ENCODE measurements at places on chromosomes 1 and 21.

- no peak for DNase-seq
Observed at GRCh38 chr1:5966543-5967205, 25.6 kb downstream of the NPHP4 start.

GRCh38 chr1:51518586-51519047 lies 449 bp downstream of the EPS15 start:
- DNase-seq = peak; percentile 3

GRCh38 chr21:36073181-36073580 lies 3.4 kb downstream of the CBR1 start:
- no peak for DNase-seq

- no peak for DNase-seq
Observed at GRCh38 chr1:113605146-113605545, 154.1 kb downstream of the PHTF1 start.

- no peak for DNase-seq
Observed at GRCh38 chr1:152621993-152622392, 910 bp downstream of the LCE3A start.

DNA sequence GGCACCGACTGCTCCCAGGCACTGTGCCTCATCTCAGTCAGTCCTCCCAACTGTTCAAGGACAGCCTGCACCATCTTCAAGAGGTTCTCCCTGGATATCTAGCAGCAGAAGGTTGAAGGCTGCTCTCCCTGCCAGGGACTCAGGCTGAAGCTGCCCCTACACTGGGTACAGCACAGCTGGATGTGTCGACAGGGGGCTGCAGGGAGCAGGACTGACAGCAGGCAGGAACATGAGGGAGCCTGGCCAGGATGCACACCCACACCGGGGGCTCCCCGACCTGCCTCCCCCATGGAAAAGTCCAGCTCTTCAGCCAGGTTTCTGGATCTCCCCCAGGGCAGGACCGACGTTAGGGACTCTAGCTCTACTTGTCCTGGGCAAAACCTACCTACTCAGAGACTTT lies 20.5 kb downstream of the SETD4 start:
- no peak for DNase-seq

DNA sequence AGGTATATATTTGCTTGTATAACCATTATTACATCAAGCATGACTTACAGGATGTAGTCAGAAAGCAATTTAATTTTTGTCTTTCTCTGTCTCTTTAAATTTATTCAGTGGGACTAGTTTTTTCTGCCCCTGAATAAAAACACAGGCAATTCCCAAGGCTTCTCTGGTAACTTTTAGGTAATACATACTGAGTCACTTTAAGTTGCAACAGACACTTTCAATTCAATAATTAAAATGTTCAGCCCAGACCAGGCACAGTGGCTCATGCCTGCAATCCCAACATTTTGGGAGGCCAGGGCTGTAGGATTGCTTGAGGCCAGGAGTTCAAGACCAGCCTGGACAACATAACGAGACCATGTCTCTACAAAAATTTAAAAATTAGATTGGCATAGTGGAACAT lies 12.3 kb downstream of the SLC44A3 start:
- DNase-seq = no peak

DNA sequence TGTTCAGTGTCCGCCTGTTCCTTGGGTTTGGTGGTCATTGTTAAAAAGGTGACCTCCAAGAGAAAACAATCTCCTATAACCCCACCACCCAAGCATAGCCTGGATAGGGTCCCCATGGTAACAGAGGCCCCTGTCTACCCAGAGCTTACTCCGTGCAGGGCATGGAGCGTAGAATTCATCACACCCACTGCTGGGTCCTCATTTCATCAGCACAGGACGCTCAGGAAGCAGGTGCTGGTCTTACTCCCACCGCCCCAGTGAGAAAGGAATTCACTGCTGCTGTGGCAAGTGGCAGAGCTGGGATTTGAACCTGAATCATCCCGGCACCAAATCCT lies 37.0 kb downstream of the ARHGEF10L start:
- no peak for DNase-seq

DNA sequence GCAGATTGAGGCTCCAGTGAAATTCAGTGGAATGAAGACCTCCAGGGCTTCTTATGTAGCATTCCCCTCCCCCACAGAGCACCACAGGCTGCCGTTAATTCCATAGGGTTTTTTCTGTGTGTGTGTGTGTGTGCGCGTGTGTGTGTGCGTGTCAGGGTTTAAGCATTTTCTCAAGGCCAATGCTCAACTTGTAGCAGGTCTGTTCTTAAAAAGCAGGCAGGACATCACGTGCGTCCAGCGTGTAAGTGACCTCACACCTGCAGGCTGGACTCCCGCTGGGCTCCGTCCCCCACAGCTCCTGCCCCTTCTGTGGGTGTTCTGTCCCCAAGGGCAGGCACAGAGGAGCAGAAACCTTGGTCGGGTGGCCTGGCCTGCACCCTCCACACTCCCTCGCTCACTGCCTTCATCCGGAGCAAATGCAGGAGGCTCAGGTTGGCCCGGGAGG lies 5.3 kb downstream of the PRDM16 start:
- no peak for DNase-seq

DNA sequence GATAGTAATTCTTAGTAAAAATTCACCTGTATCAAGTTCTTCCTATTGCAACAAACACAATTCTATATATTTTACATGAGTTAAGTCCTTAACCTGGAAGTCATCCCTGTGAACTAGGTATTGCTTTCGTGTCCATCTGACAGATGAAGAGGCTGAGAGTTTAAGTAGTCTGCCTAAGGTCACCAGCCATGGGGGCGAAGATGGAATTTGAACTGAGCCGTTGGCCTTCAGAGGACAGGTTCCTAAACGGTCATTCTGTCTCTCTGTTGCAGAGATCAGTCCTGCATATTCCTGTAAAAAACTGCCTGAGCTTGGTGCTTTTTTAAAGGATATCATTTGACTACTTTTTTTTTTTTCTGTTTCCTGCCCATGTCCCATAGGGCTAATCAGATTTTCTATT lies 10.2 kb upstream of the POFUT2 start:
- DNase-seq = no peak

DNA sequence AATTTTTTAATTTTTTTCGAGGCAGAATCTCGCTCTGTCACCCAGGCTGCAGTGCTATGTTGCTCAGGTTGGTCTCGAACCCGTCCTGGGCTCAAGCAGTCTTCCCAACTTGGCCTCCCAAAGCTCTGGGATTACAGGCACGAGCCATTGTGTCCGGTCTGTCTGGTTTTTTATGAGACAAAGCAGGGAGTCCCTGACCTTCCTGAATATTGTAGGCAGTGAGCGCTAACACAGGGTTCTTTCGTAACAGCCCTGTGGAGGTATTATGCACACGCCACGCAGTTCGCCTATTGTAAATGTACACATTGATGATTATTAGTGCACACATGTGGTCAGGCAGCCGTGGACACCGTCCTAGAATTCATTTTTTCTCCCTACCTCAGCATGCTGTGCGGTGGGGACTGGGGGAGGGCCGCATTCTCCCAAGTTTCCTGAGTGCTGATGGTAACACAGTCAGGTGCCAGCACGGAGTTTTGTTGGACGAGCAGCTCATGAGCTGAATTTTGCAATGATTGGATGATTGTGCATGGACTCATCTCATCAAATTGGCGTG lies 19.6 kb downstream of the SPSB1 start:
- DNase-seq = no peak

- no peak for DNase-seq
Observed at GRCh38 chr1:202034683-202035462, 24.5 kb downstream of the ELF3 start.

DNA sequence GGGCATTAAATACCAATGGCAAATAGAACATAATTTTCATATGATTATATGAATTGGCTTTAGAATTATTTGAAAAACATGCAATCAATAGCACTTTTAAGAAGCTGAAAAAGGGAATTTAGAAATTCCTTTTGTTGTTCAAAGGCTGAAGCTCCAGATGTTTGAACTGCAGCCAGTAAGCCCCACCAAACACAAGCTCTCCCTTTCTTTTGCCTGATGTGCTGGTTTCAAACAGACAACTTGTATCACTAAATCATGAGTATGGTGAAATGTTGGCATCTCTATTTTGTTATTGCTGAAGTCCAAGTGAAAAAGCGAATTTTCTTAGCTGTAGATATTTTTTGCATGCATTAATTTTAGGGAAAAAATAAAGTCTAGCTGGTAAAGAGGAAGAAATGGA lies 27.5 kb upstream of the NCAM2 start:
- no peak for DNase-seq

GRCh38 chr21:37435711-37436110 lies 69.1 kb downstream of the DYRK1A start:
- no peak for DNase-seq

DNA sequence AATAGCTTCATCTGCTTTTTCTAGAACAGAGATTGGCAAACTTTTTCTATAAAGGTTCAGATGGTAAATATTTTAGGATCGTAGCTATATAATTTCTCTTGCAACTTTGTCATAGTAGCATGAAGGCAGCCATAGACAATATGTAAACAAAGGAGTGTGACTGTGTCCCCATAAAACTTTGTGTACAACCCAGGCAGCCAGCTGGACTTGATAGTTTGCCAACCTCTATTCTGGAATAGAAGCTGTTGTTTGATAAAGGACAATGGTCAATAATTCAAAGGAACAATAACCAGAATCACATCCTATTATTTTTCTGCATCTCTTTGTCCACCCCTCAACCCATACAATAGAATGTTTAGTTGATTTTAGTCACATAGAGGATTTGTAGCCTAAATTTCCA lies 286.7 kb downstream of the LMX1A start:
- DNase-seq = no peak

DNA sequence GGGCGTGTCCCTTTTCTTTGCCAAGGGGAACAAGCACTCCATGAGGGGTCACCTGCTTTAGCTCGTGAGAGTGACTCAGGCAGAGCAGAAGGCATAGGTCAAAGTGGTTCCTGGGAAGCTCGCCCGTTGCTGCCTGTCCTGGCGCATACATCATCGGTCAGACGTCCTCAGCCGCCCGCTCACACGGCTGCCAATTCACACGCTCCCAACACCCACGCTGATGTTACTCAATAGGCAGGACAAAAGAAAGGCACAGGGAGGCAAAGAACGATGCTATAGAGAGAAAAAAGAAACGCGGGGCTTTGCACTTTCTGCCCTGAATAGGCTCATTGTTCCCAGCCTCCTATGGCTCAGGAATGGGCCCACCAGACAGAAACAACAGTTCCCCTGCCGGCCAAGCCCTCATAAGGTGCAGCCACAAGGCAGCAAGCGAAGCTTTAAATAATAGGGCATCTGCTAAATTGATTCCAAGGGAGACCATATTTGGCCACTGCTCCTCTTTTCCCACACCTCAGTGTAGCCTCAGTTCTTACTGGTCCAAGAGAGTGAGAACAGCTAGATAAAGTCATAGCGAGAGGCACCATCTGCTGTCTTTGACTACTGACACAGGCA lies 38.7 kb downstream of the VTCN1 start:
- DNase-seq = no peak

GRCh38 chr1:24992761-24993211 lies 62.7 kb upstream of the RUNX3 start:
- no peak for DNase-seq

DNA sequence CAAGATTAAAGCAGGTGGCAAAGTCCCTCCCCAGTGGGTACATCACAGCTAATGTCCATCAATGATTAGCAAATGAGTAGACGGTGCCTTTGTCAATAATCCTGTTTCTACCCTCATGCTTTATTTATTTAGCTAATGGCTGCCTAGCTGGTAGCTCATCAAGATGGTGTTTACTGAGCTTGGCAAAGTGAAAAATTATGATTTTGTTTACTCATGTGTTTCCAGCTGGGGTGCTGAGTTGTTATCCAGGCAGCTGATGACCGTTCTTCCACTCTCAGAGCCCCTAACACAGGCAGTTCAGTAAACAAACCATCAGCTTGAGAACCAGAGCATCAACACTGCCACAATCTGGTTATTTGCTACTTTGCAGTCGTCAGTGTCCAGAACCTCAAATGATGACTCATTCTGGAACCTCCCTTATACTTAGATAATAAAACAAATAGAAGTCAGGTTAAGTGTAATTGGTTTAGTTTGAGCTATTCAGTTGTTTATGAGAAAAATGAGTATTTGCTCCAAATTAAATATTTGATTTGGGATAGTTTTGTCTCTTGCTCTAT lies 163.9 kb downstream of the ST6GALNAC5 start:
- DNase-seq = no peak

GRCh38 chr1:59434336-59434735 lies 137.4 kb downstream of the FGGY start:
- no peak for DNase-seq

- no peak for DNase-seq
Observed at GRCh38 chr1:235775246-235775860, 91.4 kb downstream of the LYST start.

DNA sequence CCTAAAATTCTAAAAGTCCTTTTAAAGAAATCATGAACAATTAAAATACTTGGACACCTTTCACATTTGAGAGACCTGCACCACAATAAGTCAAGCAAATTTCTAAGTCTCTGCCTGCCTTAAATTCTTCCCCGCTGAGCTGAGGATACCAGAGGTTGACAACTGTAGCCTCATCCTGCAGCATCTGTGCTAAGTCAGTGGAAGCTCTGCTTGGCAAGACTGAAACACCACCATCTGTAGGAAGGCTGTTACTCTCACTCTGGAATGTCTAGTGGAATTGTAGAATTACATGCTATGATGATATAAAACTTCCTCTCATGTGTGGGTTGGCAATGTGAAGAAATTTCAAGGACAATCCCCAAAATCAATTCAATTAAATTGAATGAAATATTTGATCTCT lies 1756.5 kb downstream of the NCAM2 start:
- DNase-seq = no peak

- no peak for DNase-seq
Observed at GRCh38 chr1:87712261-87713010, 383.8 kb downstream of the LMO4 start.

DNA sequence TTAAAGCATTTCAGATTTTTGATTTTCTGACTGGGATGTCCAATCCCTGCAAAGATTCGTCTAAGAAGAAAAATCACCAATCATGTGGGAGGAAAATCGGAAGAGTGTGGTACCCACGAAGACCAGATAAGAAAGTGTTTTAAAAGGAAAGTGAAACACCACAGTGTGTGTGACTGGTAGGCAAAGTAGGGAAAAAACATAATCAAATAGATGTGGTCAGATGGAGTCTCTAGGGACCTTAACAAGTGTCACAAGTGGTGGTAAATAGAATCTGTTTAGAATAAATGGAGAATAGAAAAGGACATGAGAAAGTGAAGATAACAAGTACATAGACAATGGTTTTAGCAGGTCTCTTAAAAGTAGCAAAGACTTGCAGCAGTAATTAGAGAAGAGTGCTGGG lies 154.6 kb downstream of the SLC30A10 start:
- DNase-seq = no peak

DNA sequence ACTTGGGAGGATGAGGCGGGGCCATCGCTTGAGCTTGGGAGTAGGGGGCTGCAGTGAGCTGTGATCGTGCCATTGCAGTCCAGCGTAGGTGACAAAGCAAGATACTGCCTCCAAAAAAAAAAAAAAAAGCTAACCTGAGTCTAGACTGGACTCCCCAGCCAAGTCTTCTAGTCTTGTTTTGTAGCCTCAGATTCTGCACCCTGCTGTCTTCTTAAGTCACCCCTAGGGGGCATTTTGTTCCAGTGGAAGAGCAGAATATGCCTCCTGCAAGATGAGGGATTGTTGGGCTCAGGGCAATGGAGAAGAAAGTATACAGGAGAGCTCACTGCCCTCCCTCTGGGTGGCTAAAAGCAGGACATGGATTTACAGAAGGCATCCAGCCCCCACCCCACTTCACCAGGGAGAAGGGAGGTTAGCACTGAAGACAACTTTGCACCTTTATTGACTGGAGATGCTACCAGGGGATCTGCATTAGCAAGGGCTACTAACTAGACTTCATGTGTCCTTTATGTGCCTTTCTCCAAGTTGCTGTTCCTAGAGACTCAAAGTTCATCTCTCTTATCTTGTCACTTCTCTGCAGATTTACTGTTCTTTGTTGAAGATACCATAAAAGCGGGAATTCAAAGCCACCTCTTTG lies 15.3 kb upstream of the RNF187 start:
- no peak for DNase-seq

GRCh38 chr21:21007606-21008005 lies 9.4 kb downstream of the NCAM2 start:
- DNase-seq = no peak
